Hepatocyte (in vitro differentiated cells): ENCODE measurements at places on chromosomes 1 and 21.
A peak's percentile ranks its signal among the peaks of the same experiment; 100 is the strongest.

DNA sequence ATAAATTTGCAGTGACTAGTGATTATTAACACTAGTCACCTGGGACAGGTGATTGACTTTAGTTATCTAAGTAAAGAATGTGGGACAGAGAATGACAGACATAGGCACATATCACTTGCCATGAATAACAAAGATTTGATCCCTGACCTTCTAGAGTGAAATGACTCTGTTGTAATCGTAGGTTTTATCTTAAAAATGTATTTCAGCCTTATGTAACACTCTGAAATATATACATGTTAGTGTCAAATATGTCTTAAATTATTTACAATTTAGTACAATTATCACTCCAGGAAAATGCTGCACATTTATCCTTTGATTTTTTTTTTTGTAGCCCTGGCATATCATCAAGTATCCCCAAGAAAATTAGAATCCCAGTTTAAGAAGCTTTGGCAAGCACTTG lies 186.4 kb upstream of the PTGFR start:
- no peak overlapping the region for H3K27ac ChIP-seq
- H3K4me3 ChIP-seq = no peak overlapping the region
- no peak for DNase-seq

DNA sequence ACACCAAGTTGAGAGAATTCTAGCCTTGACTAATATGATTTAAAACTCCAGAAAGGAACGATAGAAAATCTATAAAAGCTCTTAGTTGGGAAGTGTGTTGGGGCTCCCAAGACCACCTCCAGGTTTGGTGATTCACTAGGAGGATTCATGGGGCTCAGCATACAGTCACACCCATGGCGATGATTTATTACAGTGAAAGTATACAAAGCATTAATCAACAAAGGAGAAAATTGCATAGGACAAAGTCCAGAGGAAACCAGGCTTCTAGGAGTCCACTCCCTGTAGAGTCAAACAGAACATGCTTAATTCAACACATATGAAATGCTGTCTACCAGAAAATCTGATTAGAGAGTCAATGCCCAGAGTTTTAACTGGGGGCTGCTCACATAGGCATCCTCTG lies 4.8 kb downstream of the CDCA8 start:
- H3K4me1 ChIP-seq = peaks cover 5% of the 10 kb centered on the region
- peak; percentile 50 for DNase-seq
- H3K27ac ChIP-seq = peak overlapping the region; percentile 61
- no peak overlapping the region for H3K4me3 ChIP-seq

- no peak overlapping the region for H3K27ac ChIP-seq
- H3K4me3 ChIP-seq = no peak overlapping the region
- no peaks in the 10 kb centered on the region for H3K27me3 ChIP-seq
- no peak for DNase-seq
Measured at GRCh38 chr21:40051801-40052200, 184.6 kb downstream of the PCP4 start.

DNA sequence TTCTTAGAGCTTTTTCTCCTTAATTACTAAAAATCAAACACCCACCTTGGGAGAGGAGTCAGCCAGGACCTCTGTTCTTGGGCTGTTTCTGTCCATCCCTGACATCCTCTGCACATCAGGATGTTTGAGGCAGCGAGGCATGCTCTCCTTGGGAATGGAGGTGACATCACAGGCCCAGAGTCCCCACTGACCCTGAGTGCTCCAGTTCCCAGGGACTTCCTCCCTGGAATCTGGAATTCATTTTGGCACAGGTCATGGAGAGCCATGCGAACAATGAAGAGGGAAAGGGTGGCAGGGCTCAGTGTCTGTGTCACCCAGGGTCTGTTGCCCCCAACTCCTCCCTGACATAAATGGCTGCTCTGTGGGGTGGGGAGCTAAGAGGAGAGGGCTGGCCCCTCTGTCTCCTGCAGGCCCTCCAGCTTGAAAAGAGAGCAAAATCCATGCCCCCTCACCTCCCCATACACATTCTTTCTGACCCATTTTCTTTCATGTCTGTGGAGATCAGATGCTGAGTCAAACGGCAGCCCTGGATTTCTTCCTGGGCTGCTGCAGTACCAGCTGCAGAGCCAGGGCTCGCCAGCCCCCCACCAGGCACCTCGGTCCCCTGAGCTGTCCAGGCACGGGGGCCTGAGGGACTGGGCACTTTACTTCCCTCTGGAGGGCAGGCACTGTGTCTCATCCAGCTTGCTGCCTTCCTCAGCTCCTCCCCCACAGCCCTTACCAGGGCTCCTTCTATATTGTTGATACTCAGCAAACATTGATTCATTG lies 102.0 kb downstream of the NMNAT2 start:
- H3K27ac ChIP-seq = no peak overlapping the region
- no peak for DNase-seq
- H3K36me3 ChIP-seq = no peaks in the 10 kb centered on the region
- no peak overlapping the region for H3K4me3 ChIP-seq
- no peaks in the 10 kb centered on the region for H3K27me3 ChIP-seq

- DNase-seq = no peak
- no peaks in the 10 kb centered on the region for H3K27me3 ChIP-seq
- no peak overlapping the region for H3K27ac ChIP-seq
- no peak overlapping the region for H3K4me3 ChIP-seq
Measured at GRCh38 chr1:63833363-63834119, 59.7 kb downstream of the ROR1 start.

GRCh38 chr1:33171977-33172813 lies 9.6 kb downstream of the TRIM62 start:
- H3K27ac ChIP-seq = no peak overlapping the region
- H3K4me3 ChIP-seq = no peak overlapping the region
- no peaks in the 10 kb centered on the region for H3K27me3 ChIP-seq
- H3K4me1 ChIP-seq = no peaks in the 10 kb centered on the region

GRCh38 chr1:198363625-198364151 lies 176.8 kb downstream of the ATP6V1G3 start:
- no peaks in the 10 kb centered on the region for H3K27me3 ChIP-seq
- no peak overlapping the region for H3K27ac ChIP-seq
- DNase-seq = no peak

DNA sequence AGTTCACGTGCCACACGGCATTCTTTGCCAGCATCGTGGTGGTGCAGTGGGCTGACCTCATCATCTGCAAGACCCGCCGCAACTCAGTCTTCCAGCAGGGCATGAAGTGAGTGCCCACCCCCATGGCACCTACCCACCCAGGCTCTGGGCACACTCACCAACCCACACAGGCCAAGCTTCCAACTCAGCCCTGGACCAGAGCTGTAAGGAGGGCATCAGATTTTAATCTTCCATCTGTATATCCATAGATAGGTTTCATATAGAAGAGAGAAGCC lies 14.5 kb upstream of the ATP1A4 start:
- no peaks in the 10 kb centered on the region for H3K27me3 ChIP-seq
- no peak overlapping the region for H3K27ac ChIP-seq
- no peaks in the 10 kb centered on the region for H3K4me1 ChIP-seq
- H3K4me3 ChIP-seq = no peak overlapping the region
- no peak for DNase-seq

DNA sequence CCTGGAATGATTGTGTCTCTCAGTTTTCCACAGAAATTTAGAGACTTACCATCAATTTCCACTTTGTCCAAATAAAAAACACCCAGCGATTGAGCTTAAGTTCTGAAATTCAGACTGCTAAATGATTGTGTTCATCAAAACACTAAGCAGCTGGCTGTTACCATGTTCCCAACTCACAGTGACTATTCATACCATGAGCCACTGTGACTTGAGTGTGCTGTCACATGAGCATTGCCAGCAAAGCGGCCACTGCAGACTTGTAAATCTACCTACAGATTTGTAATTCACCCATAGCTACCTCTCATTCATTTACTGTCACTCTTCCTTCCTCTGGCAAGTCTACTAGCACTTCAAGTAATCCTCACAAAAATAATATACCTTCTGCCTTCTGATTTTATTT lies 17.2 kb upstream of the PRKAB2 start:
- no peaks in the 10 kb centered on the region for H3K36me3 ChIP-seq
- no peak for DNase-seq
- H3K27ac ChIP-seq = no peak overlapping the region
- no peak overlapping the region for H3K4me3 ChIP-seq
- H3K4me1 ChIP-seq = no peaks in the 10 kb centered on the region

GRCh38 chr1:55700359-55701130 lies 485.4 kb upstream of the USP24 start:
- no peaks in the 10 kb centered on the region for H3K36me3 ChIP-seq
- H3K4me1 ChIP-seq = no peaks in the 10 kb centered on the region
- H3K4me3 ChIP-seq = no peak overlapping the region
- no peaks in the 10 kb centered on the region for H3K27me3 ChIP-seq
